T-helper 1 cell treated with Interleukin-12 subunit alpha and Interleukin-12 subunit beta and Interleukin-4 antibody, amounts not matched to agents 30 ng/mL and 1 ng/mL, for 36 hours (primary cell): ENCODE measurements at places on chromosomes 16 and 17. TPM values are rescaled to one million over a fixed set of nuclear protein-coding genes. Genes with fewer than 3 reads are reported as not detected.

C17orf78 gene
- not detected in 2 replicates for total RNA-seq

BTBD17 gene
- not detected in 2 replicates for total RNA-seq

RNF222 gene
- 0.07 TPM in 1 of 2 replicates, not detected in the other for total RNA-seq

TMEM204 gene
- 49.2 and 49.9 TPM in 2 replicates for total RNA-seq

IFT20 gene
- total RNA-seq, result 23.4 and 23.6 TPM in 2 replicates

ANKFN1 gene
- not detected in 2 replicates for total RNA-seq
